ENCODE measurements at places on chromosomes 7 and 10.
A peak's percentile ranks its signal among the peaks of the same experiment; 100 is the strongest.

GRCh38 chr10:130511766-130512165, 375.6 kb downstream of the GLRX3 start:
- DNase-seq: no peak

GRCh38 chr10:12839941-12840611, 161.4 kb downstream of the CCDC3 start:
- DNase-seq: no peak

DNA sequence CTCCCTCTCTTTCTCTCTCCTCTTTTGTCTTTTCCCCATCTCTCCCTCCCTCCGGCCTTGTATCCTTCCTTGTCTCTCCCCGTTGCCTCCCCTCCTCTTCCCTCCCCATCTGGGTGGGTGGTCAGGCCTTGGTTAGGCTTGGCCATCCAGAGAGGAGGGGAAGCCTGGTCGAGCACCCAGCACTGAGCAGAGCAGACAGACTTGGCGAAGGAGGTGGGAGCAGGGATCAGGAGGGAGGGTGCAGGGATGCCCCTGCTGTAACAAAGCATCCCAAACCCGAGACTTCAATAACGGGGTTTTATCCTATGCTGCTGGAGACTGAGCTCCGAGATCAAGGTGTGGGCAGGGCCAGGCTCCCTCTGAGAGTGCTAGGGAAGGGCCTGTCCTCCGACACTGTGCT, 97.3 kb downstream of the PAXIP1 start:
- no peak for DNase-seq

DNA sequence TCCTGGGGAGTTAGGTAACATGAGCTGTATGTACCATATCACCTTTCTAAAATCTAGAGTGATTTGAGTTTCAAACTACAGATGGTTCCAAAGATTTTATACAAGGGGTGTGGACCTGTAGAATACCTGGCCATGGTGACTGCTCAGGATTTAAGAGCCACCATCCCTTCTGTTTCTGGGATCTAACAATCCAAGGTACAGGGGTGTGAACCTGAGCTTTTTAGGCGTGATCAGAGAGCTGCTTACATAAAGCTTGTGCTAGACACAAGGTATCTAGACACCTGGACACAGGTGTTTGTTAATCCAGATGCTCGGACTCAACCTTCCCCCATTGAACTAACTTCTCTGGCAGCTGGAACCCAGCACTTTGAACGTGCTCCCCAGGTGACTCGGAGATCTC, 516.4 kb downstream of the RPS24 start:
- DNase-seq: no peak

DNA sequence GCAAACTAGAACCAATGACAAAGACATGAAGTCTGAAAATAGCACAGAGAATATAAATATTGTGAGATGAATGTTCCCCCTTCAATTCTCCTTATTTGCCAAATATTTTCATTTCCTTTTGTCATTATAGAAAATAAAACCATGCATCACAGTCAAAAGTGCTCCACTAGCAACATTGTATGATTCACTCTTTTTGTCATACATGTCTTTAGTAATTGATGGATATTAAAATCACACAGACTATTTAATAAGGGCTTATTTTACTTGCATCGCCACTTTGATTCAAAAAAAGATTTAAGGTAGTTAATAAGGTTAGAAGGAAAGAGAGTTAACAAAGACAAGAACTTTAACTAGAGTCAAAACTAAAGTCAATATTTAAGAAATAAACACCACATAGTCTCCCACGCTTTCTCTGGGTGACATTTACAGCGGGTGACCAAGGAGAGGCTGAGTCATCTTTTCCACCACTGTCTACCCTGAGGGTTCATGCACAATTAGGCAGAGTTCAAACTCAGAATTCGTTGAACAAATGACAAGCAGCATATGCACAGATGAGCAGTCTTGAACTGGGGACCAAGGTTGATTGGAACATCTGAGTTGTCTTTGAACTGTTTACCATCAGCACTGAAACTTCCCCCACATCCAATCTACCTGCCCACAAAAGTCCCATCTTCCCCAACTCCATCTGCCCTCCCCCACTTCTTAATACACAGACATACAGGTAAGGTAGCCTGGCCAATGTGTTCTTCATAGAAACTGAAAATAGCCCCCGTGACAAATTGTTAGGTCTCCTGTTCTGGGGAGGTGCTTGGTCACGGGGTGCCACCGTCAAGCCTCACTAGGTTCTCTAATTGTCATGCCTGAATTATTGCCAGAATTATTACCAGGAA, 42.5 kb downstream of the C7orf25 start:
- DNase-seq: peak; percentile 78

GRCh38 chr10:111113961-111114757, 37.3 kb downstream of the ADRA2A start:
- DNase-seq: no peak

GRCh38 chr10:12833451-12833850, 168.1 kb downstream of the CCDC3 start:
- DNase-seq: no peak

DNA sequence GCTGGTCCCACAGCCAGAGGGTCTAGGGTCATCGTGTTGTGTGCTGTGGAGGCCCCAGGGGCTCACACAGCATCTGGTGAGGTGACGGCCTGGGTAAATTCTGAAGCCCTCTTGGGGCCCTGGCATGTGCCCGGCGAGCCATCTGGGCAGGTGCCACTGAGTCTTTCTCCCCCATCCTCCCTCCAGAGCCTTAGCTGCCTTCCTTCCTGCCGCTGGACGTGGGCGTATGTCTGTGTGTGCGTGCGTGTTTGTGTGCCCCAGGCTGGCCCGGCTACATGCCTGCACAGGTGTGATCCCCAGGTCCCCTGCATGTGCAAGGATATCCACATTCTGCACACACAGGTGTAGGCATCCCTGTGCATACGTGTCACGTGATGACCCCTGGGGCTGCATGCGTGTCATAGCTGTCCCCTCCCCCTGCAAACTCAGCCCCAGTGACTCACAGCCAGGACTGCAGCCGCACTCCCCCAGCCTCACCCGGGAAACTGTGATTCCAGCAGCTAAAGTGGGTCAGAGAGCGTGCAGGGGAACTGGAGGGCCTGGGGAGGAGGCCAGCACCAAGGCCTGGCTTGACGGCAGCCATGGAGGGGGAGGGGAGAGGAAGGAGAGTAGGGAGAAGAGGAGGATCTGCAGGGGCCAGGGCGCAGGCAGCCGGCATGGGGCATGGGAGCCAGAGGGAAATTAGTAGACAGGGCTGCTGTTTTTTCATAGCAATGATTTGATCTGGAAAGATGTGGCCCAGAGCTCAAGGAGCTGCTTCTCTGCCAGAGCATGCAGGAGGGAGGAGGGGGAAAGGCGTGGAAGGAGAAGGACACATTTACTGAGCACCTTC, 46.4 kb downstream of the ELFN1 start:
- DNase-seq: no peak

GRCh38 chr7:145398758-145399157, 562.9 kb upstream of the TPK1 start:
- no peak for DNase-seq

GRCh38 chr7:51300762-51301674, 15.6 kb downstream of the COBL start:
- DNase-seq: no peak

DNA sequence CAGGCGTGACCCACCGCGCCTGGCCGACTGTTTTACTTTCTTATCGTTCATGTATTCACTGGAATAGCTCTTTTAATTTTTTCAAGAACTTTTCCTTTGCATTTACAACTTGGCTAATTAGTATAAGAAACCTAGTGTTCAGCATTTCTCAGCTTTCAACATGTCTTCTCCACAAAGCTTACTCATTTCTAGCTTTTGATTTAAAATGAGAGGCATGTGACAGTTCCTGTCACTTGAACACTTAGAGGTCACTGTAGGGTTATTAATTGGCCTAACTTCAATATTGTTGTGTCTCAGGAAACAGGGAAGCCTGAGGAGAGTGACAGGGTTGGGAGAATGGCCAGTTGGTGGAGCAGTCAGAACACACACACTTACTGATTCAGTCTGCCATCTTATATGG, 125.1 kb upstream of the GPR22 start:
- peak; percentile 7 for DNase-seq

- no peak for DNase-seq
Measured at GRCh38 chr7:155222573-155222972, 75.1 kb upstream of the INSIG1 start.

DNA sequence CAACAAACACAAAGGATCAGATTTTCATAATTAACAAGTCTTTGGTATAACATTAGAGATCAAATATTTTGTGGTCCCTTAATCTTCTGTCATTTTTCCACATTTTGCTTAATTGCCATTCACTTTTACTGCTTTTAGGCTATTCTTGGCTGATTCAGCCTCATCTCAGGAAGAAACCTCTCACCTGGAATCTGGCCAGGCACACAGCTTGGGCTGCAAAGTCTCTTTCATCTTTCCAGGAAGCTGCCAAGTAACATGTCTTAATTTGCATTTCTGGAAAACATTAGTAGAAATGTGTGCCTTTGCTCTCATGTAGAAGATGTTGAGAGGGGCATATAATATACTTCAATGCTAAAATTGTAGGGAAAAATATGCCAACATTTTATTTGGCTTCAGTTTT, 174.2 kb upstream of the STEAP4 start:
- no peak for DNase-seq

GRCh38 chr7:19663816-19664462, 44.9 kb downstream of the POLR1F start:
- DNase-seq: no peak

DNA sequence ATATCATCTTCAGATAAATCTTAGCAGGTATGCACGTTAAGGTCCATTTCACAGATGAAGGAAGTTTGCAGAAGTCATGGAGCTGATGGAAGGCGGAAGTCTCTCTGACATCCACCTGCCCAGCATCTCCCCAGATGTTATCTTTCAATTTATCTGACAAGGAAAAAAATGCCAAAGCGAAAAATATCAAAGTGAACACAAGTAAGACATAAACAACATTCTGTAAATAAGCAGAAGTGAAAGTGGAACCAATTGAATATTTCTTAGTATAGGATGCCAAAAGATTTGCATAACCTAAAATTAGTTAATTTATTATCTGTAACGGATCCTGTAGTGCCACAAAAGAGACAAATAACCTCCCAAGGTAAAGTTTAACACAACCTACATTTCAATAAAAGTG, 73.6 kb upstream of the NEBL start:
- no peak for DNase-seq

DNA sequence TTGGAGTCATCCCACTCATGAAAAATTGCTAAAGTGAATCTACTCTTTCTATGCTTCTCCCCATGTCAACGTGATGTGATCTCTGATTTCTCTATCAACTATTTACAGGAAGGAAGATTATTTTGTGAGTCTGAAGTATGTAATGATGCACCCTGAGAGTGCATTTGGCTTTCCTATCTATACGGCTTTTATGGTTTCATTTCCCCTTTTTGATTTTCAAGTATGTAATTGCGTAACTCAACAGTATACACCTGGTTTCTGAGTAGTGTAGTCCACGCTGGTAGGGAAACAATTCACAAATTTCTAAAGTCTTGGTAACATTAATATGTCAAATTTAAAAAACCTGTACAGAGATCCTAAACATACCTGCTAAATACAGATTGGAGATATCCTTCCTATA, 194.7 kb upstream of the SEMA3A start:
- no peak for DNase-seq

GRCh38 chr10:69491611-69492010, 40.3 kb downstream of the TSPAN15 start:
- no peak for DNase-seq

GRCh38 chr10:17703706-17704105, 48.3 kb upstream of the TMEM236 start:
- no peak for DNase-seq

DNA sequence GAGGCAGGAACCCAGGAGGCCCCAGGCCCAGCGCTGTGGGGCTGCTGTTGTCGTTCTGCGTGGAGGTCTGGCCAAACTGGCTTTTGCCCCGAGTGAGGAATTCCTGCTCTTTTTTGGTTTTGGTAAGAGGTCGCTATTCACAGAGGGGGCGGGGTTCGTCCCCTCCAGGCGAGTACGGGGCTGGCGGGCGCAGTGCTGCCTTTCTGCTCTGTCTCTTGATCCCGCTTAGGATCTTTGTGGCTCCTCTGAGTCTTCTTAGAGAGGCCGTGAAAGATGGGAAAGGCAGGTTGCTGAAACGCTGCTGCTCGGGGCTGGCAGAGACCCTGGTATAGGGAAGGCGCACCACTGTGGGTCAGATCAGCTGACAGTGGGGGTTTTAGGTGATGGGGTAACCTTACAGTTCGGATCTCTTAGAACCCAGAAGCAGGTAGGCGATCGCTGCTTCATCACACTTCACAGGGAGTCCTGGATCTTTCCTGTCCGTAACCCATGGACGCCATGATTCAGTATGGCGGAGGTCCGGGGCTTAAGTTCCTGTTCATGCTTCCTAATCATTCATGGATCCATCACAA, 136.7 kb downstream of the KIF20B start:
- no peak for DNase-seq

DNA sequence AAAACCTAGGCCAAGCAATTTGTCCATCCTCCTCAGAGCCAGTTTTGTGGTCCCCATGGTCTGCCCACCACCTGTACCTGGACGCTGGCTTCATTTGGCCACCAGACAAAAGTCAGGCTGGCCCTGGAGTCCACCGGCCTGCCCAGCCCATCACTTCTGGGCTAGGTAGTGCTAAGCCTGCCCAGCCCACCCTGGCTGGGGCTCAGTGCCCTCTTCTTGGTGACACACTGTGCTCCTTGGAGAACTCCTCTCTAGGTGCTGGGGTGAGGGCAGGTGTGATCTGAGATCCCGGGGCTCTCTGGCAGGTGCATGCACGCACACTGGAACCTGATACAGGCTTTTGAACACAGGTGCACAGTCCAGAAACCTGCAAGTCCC, 1.1 kb downstream of the AIFM2 start:
- DNase-seq: no peak

GRCh38 chr10:32446536-32447406, 831 bp downstream of the CCDC7 start:
- DNase-seq: no peak

DNA sequence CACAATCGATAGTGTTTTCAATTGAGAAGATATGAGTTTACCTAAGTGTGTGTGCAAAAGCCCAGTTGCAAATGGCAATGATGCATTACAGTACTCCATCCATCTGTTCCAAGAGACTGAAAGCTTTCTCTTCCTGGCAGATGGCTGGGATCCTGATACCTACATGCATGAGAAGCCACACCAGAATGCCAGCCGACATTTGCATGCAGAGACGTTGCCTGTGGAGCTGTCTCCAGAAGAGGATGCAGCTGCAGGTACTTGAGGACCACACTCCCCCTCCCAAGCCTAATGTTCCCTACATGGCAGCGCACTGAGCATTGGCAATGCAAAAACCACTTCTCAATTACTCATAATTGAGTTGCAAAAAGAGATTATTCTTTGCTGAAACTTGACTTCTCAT, 332.1 kb downstream of the WDR11 start:
- DNase-seq: no peak

DNA sequence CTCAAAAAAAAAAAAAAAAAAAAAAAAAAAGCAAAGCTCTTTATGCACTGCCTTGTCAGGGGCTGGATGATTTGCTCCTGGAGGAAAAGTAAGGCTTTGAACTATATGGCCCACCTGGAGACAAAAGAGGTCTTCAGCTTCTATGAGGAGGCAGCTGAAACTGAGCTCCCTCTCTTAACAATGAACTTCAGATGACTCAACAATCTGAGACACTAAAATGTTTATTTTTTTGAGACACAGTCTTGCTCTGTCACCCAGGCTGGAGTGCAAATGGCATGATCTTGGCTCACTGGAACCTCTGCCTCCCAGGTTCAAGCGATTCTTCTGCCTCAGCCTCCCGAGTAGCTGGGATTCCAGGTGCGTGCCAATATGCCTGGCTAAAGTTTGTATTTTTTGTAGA, 36.7 kb downstream of the RAB19 start:
- DNase-seq: no peak
